Stimulated activated CD4-positive, alpha-beta T cell treated with anti-CD3 and anti-CD28 coated beads, Interleukin-2, amount 100 ng/mL, for 48 hours (primary cell): ENCODE measurements at places on chromosomes 6 and 20.

- DNase-seq = no peak
These were observed 258.1 kb downstream of the CLIC5 start for GRCh38 chr6:45757443-45758130.

GRCh38 chr6:90730151-90730673 is 143.3 kb upstream of the MAP3K7 start:
- no peak for DNase-seq

DNA sequence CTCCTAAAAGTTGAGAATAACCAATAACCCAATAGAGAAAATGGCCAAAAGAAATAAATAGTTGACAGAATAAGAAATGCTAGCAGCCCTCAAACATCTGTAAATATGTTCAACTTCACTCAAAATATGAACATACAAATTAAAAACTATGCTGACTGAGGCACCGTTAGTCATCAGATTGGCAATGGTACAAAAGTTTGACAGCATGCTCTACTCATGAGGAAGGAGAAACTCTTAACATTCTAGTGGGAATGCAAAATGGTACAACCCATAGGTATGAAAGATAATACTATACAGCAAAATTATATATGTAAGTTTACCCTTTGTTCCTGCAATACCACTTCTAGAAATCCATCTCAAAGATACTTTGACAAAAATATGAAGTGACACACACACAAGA is 1.6 kb upstream of the ZSCAN12 start:
- DNase-seq = no peak

DNA sequence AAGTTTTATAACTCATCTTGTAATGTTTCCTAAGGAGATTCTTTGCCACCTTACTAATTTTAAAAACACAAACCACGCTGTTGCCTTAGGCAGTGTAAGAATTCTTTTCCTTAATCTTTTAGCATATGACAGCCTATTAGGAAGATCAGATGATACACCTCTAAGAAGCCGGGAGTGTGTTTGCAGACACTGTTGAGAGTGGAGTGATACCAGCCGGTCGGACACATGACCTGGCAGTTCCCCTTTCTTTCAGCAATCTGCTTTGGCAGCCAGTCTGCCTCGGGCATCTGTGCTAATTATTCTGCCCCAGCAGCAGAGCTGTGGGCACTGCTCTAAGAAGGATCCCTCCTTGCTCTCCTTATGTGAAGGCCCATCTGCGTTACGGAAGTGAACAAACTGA is 50.9 kb downstream of the PLCB4 start:
- DNase-seq = no peak

- DNase-seq = no peak
These were observed 90.6 kb downstream of the TIAM2 start for GRCh38 chr6:155085582-155086257.
